ENCODE measurements at places on chromosomes 2 and 18.

- no peak for DNase-seq
Measured at GRCh38 chr2:3483227-3483985, 35.9 kb downstream of the ADI1 start.

DNA sequence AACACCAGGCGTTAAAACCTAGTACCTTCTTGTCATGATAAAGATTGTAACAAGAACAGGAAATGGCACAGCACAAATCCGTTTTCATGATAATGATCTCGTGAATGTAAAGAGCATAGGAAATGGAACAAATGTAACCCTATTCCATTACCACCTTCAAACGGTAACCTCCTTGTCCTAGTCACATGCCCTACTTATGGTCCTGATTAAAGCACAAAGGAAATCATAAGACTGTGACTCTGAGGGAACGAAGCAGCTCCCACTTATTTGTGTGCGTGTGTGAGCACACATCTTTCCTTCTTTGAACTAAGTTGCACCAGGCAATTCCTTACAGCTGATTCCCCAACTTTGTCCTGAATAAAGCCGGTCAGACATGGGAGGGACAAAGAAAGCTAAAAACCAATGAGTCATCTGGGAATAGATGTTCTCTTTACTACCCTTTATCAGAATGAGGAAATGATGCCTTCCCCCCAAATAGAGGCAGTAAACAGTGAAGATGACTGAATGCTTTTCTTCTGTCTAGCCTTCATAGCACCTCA, 192.6 kb downstream of the IKZF2 start:
- DNase-seq: peak; percentile 11

GRCh38 chr2:20525041-20526035, 78.5 kb downstream of the RHOB start:
- peak; percentile 71 for DNase-seq

DNA sequence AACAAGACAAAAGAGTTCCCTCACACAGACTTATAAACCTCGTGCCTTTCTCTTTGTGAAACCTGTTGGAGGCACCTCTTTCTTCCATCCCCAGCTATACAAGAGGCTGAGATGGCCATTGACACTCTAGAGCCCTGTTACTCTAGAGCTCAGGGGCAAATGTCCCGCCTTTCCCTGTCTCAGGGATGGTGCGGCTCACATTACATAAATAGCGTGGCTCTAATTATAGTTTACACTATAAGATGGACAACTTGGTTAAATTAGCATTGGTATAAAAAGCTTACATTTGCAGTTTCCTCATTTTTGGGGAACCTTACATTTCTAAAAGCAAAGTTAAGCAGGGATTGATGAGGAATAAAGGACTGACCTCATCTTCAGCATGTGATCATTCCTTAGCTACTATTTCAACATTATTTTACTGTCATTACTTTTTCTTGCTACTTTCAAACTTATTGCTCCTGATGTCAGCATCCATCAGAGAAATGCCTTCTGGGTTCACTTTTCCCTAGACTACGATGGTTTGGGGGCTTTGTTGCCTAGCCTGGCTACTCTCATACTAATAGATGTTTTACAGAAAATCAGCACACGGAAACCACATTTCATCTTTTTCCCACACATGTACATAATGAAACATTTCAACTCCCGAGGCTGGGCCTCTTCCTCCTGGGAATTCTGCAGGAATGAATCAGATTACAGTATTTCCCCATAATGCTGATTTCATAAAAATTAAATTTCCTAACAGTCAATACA, 40.4 kb downstream of the FTCDNL1 start:
- DNase-seq: peak; percentile 73

GRCh38 chr18:3350566-3351527, 88.9 kb downstream of the MYL12B start:
- DNase-seq: no peak
